Fibroblast of lung (primary cell): ENCODE measurements at places on chromosomes 7 and 10.

DNA sequence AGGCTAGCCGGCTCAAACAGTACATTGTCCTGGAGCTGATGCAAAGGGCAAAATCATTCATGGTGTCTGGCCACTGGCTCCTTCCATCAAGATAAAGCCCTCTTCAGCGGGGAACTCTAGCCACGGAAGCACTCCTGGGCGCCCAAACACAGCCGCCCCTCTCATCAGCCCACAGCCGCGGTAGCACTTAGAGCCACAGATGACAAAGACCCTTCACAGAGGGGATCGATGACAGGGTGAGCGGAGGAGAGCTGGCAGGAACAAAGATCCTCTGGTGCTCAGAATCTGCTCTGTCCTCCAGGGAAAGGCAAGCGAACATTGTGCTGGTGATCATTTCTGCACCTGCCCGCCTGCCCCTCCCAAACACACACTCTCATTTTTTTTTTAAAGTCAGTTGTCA lies 222.2 kb upstream of the NRP1 start:
- DNase-seq = no peak

- no peak for DNase-seq
Measured at GRCh38 chr7:4299431-4299830, 382.7 kb upstream of the FOXK1 start.

DNA sequence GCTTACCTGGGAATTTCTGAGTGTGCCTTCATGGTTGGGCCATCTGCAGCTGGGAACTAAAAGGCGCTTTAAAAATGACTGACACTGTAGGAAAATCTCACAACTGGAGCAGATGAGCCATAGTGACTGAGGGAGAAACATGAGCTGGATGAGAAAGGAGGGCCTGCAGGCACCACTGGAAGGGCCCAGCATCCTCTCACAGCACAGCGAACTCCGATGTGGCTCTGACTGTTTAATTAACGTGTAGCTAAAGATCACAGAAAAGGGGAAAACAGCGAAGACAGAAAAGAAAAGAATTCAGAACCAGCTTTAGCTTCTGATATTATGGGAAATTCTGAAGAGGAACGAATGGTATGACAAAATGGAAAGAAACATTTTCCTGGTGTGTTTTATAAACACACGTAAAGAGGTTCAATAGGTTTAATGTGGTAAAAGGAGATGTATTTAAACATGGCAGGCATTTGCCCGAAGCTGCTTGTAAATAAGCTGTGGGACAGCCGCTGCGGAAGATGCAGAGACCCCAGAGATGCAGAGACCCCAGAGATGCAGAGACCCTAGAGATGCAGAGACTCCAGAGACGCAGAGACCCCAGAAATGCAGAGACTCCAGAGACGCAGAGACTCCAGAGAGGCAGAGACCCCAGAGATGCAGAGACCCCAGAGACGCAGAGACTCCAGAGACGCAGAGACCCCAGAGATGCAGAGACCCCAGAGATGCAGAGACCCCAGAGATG lies 534.3 kb downstream of the PTPRN2 start:
- no peak for DNase-seq

GRCh38 chr10:17368708-17369272 lies 85.6 kb downstream of the ST8SIA6 start:
- no peak for DNase-seq

DNA sequence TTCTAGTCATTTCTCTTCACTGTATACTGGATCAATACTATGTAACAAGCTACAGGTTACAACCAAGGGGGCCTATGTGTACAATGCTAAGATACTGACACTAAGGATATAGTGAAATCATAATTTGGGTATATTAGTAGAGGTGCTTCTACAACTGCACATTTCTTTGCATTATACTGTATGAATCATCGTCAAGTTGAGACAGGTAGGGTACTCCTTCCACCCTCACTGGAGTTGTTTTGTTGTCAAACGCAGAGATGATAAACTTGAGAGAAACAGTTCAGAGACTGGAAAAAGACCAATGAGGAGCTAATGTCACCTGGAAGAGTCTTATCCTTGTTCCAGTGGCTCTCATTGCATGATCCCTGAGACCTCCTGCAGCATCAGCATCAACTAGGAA lies 208.2 kb upstream of the PRPS1L1 start:
- DNase-seq = no peak

DNA sequence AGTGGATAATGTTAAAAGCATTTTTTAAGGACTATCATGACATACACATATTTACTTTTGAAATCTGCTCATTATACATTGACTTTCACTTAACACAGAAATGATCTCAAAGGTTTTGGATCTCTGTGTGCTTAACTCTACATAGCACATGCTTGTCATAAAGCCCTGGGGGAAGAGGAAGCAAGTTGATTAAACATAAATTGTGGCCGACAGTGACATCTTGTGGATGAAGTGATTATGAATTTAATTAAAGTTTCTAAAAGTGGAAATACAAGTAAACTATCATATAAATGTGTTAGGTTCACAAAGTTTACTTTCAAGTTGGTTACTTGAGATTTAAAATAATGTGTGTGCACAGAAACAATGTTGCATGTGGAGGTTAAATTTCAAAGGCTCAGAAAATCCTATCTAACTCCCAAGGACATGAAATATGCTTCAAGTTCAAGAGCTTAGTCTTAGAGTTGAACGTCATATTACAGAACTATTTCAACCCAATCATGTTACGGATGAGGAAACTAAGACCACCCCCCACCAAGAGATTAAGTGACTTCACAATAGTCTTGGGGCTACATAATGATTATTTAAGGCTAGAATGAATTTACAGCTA lies 1247.8 kb downstream of the GATA3 start:
- peak; percentile 69 for DNase-seq

DNA sequence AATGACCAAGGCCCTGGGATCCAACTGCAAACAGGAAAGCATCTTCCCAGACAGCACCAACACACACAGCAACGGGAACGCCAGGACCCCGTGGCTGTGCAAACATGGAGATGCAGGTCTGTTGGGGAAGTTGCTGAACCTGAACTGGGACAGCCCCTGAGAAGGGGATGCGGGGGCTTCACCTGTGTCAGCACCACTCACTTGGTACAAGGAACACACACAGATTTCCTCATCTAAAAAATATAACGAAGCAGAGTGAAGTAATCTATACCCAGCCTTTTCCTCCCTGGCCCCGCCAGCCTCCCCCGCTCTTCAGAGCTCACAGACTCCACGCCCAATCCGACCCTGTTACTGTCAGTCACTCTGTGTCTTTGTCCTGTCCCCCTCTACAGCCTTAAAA lies 93.0 kb downstream of the PTPRN2 start:
- DNase-seq = no peak

- DNase-seq = no peak
Measured at GRCh38 chr10:91210014-91210413, 10.4 kb upstream of the PCGF5 start.

DNA sequence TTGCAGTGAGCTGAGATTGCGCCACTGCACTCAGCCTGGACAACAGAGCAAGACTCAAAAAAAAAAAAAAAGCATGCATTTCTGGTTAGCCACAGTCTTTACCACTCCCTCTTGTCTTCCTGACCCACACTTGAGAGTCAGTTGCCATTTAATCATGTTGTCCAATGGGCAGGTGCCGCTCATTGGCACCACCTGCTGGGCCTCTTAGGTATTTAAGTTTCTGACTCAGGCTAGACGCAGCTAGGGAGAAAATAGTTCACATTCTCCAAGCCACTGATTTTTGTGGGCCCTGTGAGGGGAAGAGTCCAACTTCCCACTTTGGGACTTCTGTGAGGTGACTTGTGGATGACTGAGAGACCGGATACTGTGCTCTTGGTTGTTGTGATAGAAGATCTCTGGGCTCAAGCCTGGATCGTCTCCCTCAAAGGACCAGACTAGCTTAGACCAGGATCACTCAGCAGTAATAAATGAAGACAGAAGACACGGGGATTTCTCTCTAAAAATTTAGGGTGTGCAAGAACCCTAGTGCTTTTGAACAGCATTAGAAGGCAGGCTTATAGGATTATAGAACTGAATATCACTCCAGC lies 26.8 kb upstream of the SORCS3 start:
- no peak for DNase-seq

GRCh38 chr7:37371755-37372154 lies 76.9 kb downstream of the ELMO1 start:
- no peak for DNase-seq

DNA sequence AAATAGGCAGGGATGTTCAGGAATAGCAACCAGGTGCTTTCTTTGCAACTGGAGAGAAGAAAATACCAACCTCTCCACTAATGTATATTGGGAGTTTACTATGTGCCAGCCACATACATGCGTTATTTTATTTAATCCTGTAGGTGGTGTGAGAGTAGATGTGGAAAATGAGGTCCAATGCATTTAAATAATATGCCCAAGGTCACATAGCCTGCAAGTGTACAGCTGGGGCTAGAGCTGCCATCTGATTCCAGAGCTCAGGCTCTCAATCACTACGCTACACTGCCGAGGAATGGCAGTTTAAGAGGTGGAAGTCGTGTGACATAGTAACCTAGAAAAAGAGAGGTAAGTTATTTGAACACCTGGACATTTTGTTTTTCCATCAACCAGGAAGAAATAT lies 277.0 kb downstream of the EXOC4 start:
- DNase-seq = no peak

GRCh38 chr10:103823706-103824272 lies 31.6 kb downstream of the SH3PXD2A start:
- no peak for DNase-seq

- no peak for DNase-seq
Measured at GRCh38 chr7:36707898-36708297, 16.4 kb downstream of the AOAH start.

DNA sequence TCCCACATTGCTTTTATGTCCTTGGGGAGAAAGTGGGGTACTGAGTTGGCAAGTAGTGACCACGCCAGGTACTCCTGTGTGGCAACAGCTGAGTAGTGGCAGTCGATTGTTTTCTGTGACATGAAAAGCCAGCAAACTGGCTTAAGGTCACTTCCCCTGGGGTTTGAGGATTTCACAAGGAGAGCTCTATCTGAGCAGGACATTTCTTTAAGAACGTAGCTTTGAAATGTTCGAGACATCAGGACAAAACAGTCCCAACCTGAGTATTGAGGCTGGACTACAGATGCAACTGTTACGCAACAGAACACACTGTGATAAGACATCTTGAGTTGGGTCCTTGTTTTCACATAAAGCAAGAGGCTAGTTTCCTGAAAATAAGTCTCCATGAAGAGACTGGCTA lies 146.7 kb upstream of the KLF14 start:
- DNase-seq = no peak

GRCh38 chr7:115274-115911 lies 77.0 kb upstream of the FAM20C start:
- DNase-seq = peak; percentile 87

DNA sequence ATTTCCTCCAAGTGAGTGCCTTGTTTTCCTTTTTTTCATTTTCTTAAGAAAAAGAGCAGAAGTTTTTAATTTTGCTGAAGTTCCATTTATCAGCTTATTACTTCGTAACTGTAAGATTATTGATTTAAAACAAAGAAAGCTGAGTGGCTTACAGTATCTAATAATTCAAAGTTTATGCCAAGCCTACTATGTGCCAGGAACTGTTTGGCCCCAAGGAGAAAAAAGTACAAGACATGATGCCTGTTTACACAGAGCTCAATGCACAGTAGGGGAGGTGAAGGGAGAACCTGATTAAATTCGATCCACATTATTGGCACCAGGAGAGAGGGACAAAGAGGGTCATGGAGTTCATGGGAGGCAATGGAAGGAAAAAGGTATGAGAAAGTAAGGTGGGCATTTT lies 419.3 kb upstream of the ZMIZ1 start:
- no peak for DNase-seq

DNA sequence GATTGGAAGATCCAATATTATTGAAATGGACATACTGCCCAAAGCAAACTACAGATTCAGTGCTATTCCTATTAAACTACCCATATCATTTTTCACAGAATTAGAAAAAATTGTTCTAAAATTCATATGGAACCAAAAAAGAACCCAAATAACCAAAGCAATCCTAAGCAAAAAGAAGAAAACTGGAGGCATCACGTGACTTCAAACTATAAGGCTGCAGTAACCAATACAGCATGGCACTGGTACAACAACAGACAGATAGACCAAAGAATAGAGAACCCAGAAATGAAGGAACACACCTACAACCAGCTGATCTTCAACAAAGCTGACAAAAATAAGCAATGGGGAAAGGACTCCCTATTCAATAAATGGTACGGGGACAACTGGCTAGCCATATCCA lies 765.4 kb downstream of the SORCS3 start:
- DNase-seq = no peak

DNA sequence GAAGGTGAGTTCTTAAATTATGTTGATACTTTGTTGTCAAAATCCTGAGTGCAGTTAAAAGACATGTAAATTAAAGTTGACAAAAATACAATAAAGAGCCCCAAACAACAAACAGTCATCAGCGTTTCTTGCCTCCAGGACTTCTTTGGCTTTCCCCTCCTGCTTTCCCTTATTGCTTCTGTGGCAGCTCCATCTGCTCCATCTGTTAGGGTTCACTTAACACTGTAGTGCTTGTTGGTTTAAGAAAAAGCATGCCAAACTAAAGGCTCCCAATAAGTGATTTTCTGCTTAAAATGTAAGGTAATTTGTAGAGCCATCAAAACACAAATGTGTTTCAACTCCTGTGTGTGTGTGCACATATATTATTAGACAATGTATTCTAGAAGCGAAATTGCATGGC lies 254.3 kb upstream of the GNAI1 start:
- DNase-seq = peak; percentile 19

GRCh38 chr7:105638902-105639495 lies 57.7 kb upstream of the EFCAB10 start:
- DNase-seq = no peak
